Stimulated activated CD8-positive, alpha-beta memory T cell treated with anti-CD3 and anti-CD28 coated beads, Interleukin-4, amount 100 ng/mL, for 4 hours (primary cell): ENCODE measurements at places on chromosomes 5 and 9.

DNA sequence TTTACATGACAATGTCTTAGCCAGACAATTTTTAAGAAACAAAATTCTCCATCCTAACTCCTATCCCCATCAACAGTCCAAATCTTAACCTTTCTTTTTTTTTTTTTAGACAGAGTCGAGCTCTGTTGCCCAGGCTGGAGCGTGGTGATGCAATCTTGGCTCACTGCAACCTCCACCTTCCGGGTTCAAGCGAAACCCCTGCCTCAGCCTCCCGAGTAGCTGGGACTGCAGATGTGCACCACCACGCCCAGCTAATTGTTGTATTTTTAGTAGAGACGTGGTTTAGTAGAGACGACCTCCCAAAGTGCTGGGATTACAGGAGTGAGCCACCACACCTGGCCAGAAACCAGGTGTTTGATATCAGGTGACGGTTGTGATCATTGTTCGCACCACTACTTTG is 10.2 kb downstream of the ABL1 start:
- DNase-seq: no peak

DNA sequence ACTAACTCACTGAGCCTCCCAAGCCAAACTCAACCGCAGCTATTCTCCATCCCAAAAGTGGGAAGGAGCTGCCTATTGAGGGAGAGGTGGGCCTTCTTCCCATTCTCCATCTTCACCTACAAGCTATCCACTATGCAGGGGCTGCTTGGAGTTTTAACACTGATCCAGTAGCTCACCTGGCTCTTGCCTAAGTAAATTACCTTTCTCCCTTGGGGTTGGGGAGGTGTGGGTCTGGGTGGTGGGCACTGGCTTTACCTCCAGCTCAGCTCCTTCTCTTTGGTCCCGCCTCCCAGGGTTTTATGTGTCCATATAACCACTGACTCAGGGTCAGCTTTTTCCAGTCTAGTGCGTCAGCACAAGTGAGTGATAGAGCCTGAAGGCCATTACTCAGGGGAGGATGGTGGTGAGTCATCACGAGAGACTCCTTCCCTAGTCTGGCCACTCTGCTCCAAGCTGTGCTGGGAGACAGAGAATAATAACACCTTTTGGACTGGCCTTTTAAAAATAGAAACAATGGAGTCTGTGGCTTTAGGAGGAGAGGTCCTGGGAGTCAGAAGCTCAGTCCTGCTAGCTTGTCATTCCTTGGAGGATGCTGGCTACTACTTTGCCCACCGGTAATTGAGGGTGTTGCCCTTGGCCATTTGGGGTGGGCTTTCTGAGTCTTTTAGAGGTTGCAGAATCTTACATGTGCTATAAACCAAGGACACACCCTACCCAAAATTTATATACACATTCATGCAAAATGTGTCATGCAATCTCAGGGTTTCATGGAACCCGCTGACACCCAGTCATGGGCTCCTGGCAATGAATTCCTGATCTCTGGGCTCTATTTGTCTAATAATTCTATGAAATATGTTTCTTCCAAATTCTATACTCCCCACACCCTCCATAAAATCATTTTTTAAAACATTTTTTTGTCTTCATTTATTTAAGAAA is 35.6 kb upstream of the ATP6V1G1 start:
- DNase-seq: no peak

DNA sequence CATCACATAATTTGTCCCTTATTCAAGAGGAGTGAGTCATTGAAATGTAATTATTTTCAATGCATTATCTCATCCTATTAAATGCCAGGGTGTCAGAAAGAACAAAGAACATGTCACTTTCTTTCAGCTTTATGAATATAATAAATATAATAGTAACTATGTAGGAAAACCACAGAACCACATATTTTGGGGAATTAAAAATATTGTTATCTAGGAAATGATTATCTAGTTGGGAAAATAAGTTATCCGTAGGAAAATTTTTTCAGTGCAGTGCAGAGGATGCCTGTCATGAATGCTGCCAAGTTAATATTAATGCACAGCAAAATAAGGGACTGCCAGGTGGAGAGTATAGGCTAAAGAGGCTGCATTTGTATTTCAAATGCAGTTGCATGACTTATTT is 844.8 kb downstream of the MAT2B start:
- no peak for DNase-seq

GRCh38 chr9:124205686-124206352 is 51.9 kb upstream of the NEK6 start:
- no peak for DNase-seq

DNA sequence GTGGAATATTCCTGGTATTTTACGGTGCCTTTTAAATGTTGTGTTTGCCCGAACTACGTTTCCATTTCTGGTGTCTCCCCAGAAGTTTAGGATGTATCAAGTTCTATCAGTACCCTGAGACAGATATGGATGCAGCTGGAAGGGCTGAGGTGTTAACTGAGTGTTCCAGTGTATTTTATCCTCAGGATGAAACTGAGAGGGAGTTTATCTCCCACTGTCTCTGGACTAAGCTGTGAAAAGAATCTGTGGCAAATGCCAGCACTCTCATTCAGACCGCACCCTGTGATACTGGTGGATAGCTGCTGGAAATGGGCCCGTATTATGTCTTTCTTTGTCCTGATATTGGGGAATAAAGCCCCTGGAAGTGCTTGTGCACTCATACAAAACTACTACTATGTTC is 887.2 kb upstream of the TYRP1 start:
- DNase-seq: no peak

- no peak for DNase-seq
These were observed 162.5 kb downstream of the ZNF462 start for GRCh38 chr9:107025260-107026035.

DNA sequence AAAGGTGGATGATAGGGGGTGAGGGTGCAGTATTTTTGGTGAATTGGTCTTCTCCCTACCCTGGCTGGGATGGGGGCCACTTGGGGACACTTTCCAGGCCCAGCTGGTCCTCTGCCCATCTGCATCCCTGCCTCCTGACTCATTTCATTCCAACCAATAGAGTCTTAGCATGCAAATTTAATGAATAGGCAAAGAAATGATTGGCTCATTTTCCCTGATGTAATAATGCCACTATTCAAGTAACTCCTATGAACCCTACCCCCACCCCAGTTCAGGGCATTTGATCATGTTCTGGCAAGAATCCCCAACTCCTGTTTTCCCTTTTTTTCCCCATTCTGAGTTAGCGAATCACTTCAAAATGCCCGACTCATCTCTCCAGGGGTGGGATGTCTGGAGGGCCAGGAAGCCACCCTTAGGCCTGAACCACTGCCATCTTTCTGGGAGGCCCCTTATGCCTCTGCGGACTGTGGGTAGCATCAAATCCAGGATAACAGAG is 56.7 kb downstream of the PCDH1 start:
- no peak for DNase-seq

DNA sequence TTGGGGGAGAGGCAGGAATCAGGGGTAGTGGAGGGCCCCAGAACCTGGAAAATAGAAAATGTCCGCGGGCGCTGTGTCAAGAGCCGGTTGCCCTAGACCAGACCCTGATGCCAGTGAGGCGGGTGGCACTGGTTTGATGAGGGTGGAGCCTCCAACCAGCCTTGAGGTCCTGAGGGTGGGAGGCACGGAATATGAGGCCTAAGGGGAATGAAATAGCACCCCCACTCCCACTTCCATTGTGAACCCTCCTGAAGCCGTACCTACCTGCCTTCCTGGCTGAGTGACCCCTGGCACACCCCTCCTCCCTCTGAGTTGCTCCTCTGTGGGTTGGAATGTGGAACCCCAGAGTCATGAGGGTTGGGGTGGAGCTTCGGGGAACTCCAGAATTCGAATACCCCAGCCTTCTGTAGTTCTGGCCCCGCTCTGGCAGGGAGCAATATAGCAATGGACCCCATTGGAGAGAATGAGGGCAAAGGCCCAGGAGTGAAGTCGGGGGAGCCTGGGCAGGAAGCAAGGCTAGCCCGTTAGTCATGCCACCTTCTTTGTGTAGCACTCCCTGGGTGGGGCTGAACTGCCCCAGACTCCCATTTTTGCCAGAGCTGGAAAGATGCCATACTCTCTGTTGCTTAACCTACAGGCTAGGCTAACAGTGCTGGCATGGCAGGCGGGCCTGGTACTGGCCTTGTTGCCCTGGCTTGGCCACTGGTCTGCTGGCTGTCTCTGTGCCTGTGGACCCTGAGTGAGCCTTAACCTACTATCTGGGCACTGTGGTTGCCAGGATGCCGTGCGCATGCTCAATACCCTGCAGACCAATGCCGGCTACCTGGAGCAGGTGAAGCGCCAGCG is 1.0 kb downstream of the FPGS start:
- DNase-seq: no peak

- DNase-seq: no peak
These were observed 73.6 kb upstream of the RETREG1 start for GRCh38 chr5:16690243-16690852.

DNA sequence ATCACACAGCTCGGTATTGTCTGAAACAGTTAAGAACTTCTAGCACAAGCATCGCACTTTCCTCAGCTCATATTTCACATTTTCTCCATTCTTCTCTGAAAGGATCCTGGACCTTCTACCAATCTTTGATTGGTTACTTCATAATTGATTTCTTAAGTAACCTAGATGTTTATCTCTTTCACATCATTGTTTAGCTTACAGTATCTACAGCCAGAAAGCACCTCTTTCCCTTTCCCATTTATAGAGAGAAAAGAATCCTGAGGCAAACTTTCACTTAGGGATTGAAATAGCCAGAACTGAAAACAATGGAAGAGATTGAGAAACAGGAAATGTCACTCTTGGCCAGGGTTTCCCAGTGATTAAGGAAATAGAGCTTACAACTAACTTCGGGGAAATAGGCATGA is 2.5 kb downstream of the IL33 start:
- DNase-seq: no peak

DNA sequence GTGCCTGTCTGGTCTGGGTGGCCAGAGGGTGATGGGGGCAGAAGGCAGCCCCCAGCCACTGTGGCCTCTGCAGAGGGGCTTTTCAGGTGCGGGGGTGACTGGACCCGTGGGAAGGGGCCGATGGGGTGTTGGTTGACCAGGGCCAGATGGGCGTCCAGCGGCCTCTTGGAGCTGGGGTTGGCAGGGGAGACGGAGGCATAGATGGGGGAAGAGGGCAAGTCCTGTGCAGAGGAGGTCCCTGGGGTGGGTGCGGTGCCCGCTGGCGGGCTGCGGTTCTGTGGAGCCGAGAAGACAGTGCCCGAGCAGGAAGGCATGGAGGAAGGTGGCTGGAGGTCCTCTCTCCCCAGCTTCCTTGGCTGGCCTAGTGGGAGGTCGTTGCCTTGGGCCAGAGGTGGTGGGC is 18.7 kb upstream of the AKNA start:
- DNase-seq: no peak

GRCh38 chr9:129702589-129703520 is 37.4 kb downstream of the PRRX2 start:
- DNase-seq: no peak

DNA sequence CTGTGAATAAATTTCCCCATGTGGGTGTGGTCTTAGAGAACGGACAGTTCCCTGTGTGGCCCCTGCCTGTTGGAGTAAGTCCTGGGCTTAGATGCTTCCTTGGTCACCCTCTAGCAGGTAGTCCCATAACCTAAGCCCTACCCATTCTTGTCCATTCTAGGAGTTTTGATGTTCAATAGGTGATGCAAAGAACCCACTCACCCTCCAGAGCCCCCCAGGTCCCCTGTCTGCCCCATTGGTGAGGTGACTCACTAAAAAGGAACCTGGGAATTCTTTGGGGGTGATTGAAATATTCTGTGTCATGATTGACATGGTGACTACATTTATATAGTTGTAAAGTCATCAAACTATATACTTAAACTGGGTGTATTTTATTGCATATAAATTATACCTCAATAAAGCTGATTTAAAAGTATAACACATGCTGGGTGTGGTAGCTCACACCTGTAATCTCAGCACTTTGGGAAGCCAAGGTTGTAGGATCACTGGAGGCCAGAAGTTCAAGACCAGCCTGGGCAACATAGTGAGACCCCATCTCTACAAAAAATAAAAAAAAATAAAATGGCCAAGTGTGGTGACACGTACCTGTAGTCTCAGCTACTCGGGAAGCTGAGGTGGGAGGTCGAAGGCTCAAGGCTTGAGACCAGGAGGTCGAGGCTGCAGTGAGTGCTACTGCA is 20.8 kb upstream of the GTF3C5 start:
- no peak for DNase-seq

GRCh38 chr5:135318037-135318436 is 81.0 kb downstream of the MACROH2A1 start:
- no peak for DNase-seq

DNA sequence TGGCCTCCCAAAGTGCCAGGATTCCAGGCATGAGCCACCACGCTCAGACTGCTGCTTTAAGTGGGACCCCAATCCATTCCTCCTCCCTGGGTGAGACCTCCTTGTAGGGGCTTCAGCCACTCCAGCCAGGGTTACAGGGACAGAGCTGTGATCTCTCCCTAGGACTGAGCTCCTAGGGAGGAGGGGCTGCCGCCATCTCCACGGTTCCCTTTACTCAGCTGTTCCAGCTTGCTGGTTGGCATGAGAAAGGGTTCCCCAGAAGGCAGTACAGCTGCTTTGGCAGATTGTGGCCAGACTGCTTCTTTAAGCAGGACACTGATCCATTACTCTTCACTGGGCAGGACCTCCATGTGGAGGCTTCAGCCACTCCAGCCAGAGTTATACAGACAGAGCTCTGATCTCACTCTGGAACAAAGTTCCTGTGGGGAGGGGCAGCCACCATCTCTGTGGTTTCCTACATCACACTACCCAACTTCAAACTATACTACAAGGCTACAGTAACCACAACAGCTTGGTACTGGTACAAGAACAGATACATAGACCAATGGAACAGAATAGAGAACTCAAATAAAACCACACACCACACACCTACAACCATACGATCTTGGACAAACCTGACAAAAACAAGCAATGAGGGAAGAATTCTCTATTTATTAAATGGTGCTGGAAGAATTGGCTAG is 7.2 kb downstream of the INSL6 start:
- no peak for DNase-seq

- no peak for DNase-seq
These were observed 409.9 kb upstream of the EDIL3 start for GRCh38 chr5:84794486-84795035.

DNA sequence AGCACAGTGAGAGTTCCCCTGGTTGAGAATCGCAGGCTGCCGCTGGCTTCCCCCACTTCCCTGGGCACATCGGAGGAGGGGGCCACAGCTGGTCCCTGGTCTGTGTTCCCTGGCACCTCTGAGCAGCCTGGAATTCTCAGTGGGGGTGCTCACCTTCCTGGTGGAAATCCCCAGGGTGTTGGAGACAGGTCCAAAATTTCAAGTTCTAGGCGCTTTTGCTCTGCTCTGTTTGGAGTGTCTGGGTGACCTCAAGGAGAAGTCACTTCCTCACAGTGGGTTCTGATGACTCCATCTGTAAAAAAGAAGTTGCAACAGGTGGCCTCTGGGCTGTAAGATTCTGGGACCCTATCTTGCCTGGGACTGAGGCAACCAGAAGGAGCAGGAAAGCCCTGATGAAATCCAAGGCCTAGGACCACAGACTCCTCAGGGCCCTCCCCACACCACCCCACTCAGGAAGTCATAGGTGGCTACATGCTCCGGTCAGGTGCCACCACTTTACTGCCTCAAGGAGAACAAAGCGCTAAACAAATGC is at the start of gene TRAF1:
TSS of gene TRAF1 (minus strand) at position 400 of the 532 bp plus-strand sequence. CDS start 721 bp downstream, outside the sequence.
- DNase-seq: no peak

DNA sequence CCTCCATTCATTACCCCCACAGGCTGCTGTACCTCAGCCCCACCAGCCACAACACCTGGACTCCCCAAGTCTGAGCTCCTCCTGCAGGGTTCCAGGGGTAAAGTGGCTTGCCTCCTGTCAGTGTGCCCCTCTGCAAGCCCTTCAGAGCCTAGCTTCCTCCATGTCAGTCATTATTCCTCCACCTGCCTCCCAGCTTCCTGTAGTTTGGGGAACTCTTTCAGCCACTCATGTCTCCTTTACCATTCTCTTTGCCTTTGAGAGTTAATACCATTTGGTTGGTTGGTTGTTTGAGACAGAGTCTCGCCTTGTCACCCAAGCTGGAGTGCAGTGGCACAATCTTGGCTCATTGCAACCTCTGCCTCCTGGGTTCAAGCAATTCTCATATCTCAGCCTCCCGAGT is 36.2 kb downstream of the IRF1 start:
- DNase-seq: no peak
